ENCODE measurements at places on chromosomes 16 and 17. TPM values are rescaled to one million over a fixed set of nuclear protein-coding genes. Genes with fewer than 3 reads are reported as not detected.

The KRT14 gene
- total RNA-seq = 3.0 TPM

The RNF222 gene
- total RNA-seq = not detected

The CNP gene
- 42.2 TPM for total RNA-seq

The SOX15 gene
- total RNA-seq = 0.72 TPM

The SLC16A6 gene
- 2.5 TPM for total RNA-seq

The C17orf67 gene
- total RNA-seq = 5.4 TPM

The NPW gene
- total RNA-seq = not detected

The SCN4A gene
- 43.3 TPM for total RNA-seq

The HAS3 gene
- 1.8 TPM for total RNA-seq

The ODAD4 gene
- 0.96 TPM for total RNA-seq

The TOX3 gene
- total RNA-seq = 1.0 TPM

The DHRS11 gene
- 5.6 TPM for total RNA-seq

The RARA gene
- total RNA-seq = 61.5 TPM

The IGF2BP1 gene
- 0.16 TPM for total RNA-seq

The DPH1 gene
- 37.0 TPM for total RNA-seq

The SGCA gene
- total RNA-seq = 1.1 TPM

The CRHR1 gene
- not detected for total RNA-seq
